ENCODE measurements at places on chromosomes 7 and 10.

DNA sequence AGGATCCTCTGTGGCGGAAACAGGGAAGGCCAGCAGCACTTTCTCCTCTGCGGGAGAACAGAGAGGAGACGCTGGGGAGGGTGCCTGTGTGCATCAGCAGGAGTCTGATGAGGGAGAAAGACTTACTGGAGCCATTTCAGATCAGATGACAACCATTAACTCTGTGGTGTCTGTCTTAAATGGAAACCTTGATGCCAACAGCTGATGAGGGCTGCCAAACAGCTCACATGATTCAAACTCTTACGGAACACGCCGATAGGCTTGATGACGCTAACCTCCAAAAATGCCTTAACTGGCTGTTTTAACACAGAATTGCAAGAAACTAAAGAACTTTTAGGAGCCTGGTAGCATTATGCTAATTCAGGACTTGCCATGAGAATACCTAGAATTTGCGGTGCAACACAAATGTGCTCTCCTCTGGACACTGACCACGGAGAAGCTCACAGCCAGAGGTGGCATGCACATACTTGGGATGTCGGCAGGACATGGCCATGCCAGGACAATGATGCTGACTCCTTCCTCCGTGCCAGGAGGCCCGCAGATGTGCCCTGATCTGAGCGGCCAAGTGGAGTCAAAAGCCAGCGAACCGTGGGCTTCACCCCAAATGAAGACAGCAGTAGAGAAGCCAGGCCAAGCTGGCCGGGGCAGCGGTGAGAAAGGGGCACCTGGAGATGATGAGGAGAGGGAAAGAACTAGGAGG is 154.9 kb downstream of the ZMYND11 start:
- DNase-seq, result no peak

GRCh38 chr7:45920502-45921380 is at the start of gene IGFBP3:
IGFBP3 (minus strand) TSS chr7:45921272; CDS start chr7:45921140, 132 bp downstream.
- DNase-seq, result no peak

DNA sequence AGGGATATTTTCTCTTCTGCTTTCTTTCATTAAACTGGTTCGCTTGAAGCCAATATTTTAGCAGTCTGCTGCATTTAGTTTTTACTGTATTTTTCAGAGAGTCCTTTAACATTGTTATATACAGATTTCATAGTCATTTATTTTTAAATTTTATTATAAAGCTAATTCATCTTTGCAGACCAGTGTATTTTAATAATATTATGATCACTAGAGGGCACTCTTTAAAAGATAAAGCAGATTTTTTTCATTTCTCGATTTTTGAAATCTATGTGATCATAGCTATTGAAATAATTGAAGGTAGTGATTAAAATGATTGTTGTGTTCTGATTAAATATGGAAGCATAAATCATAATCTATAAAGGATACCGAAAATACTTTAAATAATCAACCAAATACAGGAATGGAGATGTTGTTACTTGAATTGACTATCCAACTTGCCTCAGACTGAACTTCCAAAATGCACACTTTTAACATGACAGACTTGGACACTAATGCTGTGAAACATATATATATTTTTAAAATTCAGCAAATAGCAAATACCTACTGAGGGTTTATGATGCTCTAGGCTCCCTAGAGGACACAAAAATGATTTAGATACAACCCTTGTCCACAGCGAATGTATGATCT is 35.2 kb downstream of the ST7 start:
- no peak for DNase-seq

- DNase-seq, result no peak
These were observed 1.5 kb downstream of the PDLIM1 start for GRCh38 chr10:95289003-95289920.

- no peak for DNase-seq
These were observed 30.4 kb downstream of the DDC start for GRCh38 chr7:50534690-50535290.

GRCh38 chr7:114711241-114711640 is 210.7 kb upstream of the MDFIC start:
- DNase-seq, result no peak

DNA sequence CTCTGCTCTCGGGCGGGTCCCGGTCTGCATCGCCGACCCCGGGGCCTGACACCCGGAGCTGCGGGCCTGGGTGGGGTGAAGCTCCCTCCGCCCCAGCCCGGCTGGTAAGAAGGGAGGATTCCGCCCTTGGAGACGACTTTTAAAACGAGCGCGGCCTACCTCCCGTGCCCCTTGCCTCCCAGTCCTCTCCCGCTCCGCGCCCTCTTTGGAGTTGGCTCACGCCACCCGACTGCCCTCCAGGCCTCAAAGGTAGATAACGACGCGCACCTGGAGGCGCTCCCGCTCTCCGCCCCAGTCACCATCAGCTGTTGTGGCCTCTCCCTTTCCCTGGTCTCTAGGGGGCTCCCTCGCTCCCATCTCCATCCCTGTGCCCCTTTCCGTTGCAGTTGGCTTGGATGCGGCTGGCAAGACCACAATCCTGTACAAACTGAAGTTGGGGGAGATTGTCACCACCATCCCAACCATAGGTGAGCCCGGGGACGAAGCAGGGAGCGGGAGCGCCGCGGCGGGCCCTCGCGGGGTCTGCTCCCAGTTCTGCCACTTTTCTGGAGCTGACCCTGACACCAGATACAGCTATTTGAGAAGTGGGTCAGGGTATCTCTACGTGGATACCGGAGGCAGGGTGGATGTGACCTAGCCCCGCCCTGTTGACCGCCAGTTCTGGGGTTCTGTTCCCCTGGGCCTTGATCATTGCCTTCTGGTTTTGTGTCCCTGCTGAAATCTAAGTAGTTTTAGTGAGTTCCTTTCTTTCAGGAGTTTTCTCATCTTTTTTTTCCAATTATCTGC is 679 bp downstream of the ARF5 start:
- DNase-seq, result no peak

DNA sequence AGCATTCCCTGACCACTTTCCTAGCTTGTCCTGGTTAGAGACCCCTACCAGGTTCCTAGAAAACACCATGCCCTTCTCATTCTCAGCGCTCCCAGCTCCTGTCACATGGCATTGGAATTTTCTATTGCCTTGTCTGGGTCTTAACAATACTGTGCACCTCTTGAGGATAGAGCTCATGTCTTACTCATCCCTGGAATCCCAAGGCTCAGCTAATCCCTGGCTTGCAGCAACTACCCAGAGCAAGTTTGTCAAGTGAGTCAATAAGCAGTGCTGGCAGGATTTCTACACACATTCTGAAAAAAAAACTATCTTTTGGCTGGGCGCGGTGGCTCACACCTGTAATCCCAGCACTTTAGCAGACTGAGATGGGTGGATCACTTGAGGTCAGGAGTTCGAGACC is 11.7 kb upstream of the PRDX3 start:
- DNase-seq, result no peak

DNA sequence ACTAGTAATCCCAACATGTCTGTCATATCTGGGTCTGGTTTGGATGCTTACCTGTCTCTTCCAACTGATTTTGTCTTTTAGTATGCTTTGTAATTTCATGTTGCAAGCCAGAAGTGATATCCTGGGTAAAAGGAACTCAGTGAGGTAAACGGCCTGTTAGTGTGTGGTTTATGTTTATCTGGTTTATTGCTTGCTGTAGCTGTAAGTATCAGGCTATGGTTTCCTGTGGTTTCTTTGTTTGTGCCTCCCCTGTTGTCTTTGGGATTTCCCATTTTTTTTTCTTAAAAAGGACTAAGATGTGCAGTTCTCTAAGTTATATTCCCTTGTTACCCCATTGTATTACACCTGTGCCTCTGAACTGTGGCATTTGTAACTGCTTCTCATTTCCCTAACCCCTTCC is 323.5 kb upstream of the POM121L12 start:
- DNase-seq, result no peak

- DNase-seq, result no peak
These were observed 633.9 kb downstream of the ARL4A start for GRCh38 chr7:13321316-13321715.

- no peak for DNase-seq
These were observed 134.1 kb upstream of the GDF10 start for GRCh38 chr10:47165711-47166404.

DNA sequence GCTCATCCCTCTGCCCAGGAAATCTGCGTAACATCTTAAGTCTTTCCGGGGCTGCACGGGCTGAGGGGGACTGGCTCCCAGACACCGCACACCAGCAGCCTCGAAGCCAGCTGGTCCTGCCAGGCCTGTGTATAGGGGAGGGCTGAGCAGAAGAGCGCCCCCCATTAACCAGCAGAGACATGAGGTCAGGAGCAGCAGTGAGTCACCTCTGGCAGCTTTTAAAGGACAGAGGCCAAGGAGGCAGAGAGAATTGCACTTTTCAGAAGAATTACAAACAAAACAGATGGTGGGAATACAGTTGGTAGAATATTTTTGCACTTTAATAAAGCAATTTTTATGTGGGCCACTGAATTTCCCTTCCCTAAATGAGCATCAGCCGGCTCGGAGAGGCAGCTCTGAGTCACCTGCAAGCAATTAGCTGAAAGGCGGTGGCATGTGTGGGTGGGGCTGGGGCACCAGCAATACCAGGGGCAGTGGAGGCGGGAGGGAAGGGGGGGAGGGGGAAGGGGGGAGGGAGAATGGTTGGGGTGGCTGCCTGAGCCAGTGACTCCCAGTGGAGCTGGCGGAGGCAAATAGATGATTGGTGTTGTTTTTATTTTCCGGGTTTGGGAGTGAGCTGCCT is 39.1 kb downstream of the GOLGA7B start:
- no peak for DNase-seq

DNA sequence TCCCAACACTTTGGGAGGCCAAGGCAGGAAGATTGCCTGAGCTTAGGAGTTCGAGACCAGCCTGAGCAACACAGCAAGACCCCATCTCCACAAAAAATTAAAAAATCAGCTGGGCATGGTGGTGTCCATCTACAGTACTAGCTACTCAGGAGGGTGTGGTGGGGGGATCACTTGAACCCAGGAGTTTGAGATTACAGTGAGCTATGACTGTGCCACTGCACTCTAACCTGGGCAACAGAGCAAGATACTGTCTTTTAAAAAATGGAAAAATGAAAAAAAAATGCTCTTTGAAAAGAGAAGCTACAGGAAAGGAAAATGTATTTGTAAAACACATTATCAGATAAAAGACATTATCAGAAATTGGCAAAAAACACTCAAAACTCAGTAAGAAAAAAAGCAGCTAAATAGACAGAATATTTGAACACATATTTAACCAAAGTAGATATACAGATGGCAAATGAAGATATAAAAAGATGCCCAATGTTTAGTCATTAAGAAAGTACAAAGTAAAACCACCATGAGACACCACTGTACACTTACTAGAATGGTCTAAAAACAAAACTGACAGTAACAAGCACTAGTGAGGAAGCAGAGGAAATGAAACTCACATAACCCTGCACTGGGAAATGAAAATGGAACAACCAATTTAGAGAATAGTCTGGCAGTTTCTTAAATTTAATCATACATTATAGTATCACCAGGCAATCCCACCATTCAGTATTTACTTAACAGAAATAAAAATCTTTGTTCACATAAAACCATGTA is 40.5 kb downstream of the NRBF2 start:
- no peak for DNase-seq

DNA sequence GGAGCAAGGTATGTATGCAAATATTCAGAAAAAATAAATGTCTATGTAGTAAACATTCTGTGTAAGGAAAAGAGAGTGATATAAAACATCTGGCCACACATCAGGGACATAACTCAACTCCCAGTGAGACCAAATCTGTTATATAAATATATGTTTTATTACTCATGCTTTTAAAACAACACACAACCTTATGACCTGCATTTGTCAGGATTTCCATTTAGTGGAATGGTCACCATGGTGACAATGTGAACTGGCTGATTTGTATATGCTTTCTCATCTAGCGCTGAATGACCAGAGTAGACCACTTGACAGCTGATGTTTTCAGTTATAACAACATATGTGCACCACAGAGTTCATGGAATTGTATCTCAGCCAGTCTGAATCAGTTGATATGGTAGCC is 551.7 kb downstream of the HTR7 start:
- DNase-seq, result no peak

DNA sequence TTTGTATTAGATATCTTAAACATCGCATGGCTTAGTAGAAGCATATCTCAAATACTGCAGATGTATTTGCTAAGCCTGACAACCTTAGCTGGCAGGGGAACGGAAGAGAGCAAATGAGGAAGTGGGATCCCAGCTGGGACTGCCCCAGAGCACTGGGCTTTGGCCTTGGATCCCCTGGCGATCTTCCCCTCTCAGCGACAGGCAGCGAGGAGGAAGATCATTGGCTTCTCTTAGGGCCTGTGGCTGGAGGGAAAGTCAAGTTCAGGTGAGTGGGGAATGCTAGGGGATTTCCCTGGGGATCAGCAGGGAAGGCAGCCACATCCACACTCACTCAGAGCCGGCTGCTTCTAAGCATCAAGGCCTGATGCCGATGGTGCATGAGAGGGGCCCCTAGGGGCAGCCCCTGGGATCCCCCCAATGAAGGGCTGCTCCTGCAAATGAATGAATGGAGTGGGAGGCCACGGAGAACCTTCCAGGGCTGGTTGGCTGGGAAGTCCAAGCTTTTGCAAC is 42.0 kb downstream of the LYZL2 start:
- no peak for DNase-seq

GRCh38 chr7:415646-416525 is 103.8 kb downstream of the PDGFA start:
- DNase-seq, result no peak

DNA sequence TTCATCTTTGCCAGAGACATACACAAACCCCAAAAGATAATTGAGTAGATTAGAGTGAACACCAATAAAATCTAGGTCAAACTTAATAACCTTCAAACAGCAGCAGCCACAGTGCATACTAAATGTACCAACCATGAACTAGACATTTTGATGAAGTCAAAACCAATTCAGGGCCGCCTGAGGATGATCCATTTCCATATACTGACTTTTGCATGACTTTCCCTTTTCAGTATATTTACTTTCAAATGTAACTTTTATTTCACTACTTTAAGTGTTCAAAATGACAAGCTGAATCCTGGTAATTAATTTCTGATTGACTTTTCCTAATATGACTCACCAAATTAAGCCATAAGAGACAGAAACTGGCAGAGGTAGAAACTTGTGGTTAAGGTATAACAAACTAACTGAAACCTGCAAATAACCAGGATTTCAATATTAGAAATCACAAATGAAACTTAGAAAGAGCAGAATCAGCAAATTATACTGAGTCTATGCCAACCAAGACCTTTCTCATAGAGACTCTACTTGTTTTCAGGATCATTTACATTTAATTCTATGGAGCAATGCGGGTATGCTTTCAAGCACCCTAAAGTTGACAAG is 171.9 kb upstream of the LRRN3 start:
- DNase-seq, result no peak

DNA sequence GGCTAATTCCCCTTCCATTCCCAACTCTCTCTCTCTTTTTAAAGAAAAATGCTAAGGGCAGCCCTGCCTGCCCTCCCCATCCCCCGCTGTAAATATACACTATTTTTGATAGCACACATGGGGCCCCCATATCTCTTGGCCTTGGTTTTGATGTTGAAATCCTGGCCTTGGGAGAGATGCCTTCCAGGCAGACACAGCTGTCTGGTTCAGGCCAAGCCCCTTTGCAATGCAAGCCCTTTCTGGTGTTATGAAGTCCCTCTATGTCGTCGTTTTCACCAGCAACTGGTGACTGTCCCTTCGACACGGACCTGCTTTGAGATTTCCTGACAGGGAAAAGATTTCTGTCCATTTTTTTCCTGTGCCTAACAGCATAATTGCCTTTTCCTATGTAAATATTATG is 3.0 kb downstream of the ADRA2A start:
- DNase-seq, result no peak

Data from cortex of kidney (tissue), 1 donor.